NCI-H1436 (cell line): ENCODE measurements at places on chromosomes 6 and 20.

- no peak for DNase-seq
Measured at GRCh38 chr6:14910692-14911547, 334.9 kb upstream of the JARID2 start.

DNA sequence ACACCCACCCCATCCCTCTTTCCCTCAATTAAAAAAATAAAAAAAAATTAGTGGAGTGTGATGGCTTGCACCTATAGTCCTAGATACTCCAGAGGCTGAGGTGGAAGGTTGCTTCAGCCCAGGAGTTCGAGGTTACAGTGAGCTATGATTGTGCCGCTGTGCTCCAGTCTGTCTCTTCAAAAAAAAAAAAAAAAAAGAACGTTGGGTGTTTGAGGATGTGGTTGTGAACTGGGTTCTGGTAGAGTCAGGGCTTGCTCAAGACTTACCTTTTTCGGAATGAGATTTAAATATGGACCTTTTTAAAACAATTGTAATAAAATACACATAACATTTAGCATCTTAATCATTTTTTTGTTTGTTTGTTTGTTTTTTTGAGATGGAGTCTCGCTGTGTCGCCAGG is 211.9 kb downstream of the OR2B2 start:
- no peak for DNase-seq

DNA sequence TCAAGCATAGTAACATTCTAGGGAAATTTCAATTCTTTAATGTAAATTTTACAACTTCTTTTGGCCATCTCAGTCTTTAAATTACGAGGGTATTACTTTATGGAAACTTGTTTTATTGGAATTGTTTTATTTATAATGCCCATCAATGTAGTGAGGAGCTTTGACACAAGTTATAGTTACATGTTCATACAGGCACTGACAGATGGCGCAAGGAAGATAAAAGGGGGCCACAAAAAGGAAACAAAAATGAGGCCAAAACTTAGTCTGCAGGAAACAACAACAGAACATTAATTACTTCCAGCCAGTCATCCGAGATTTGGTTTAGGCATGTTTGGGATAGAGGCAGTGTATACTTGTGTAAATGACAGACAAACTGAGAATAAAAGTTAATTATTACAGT is 18.3 kb downstream of the SESN1 start:
- DNase-seq, result no peak

DNA sequence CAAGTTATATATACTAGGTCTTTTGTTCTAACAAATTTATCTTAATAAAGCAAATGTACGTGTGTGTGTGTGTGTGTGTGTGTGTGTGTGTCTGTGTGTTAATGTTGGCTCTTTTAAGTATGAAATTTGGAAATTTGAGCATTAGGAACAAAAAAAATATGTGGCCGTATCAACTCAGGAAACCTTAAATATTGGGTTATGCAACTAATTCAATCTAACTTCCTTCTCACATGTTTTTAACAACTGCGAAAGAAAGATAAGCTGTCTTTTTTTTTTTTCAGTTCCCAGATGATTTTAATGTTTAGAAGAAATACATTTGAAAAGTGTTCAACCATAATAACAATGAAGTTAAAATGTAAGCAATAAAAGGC is 616.4 kb upstream of the ARID1B start:
- no peak for DNase-seq

GRCh38 chr20:49935746-49936152 is 448 bp upstream of the RNF114 start:
- DNase-seq, result no peak

GRCh38 chr6:47157063-47157462 is 114.9 kb upstream of the ADGRF1 start:
- no peak for DNase-seq

DNA sequence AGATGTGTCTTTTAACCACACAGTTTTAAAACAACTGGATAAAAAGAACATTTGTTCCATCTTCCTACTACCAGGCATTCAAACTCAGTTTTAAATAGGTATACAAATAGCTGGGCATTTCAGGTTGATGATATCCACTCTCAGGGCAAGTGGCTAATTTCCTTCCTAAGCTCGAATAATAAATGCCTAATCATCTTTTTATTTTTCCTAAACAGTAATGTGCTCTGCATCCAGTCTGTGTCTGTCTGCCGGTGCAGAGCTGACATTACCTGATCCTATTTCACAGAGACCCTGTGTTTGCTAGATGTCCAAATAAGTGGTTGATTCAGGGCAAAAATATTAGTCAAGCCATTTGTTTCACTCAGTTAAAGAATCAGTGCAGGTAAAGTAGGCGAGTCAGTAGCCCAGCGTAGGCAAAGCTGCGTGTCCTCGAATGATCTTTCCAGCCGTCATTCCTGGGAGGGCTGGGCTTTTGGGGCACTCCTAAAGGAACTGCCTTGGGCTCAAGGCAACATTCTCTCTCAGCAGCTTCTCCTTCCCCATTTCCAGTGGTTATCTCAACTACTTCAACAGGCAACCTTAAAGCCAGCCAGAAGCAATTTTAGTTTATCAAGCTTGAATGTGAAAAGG is 74.2 kb upstream of the BMP2 start:
- DNase-seq, result no peak

GRCh38 chr6:33652002-33652401 is 30.9 kb downstream of the ITPR3 start:
- no peak for DNase-seq

GRCh38 chr20:48359692-48360341 is 468.0 kb downstream of the PREX1 start:
- DNase-seq, result no peak

GRCh38 chr6:134240665-134241431 is 77.1 kb downstream of the SGK1 start:
- DNase-seq, result no peak

DNA sequence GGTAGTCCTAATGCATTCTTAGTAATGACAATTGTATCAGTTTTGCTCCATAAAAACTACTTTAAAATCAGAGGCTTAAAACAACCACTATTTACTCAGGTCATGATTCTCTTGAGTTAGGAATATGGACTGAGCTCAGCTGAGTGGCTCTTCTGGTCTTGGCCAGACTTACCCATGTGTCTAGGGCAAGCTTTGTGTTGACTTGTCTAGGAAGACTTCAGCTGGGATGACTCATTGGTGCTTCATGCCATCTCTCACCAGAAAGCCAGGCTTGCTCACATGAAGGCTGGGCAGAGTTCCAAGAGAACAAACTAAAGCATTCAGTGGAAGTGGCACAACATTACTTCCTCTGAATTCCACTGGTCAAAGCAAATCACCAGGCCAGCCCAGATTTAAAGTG is 155.3 kb downstream of the DHX35 start:
- DNase-seq, result no peak
